ENCODE measurements at places on chromosomes 13 and 19. TPM values are rescaled to one million over a fixed set of nuclear protein-coding genes. Genes with fewer than 3 reads are reported as not detected.

TEKTIP1 gene
- polyA plus RNA-seq, result not detected

KLK14 gene
- polyA plus RNA-seq, result not detected

CYSLTR2 gene
- polyA plus RNA-seq, result not detected

GAPDHS gene
- polyA plus RNA-seq, result not detected

RDH8 gene
- polyA plus RNA-seq, result not detected

GPR12 gene
- not detected for polyA plus RNA-seq

CDKN2D gene
- 193 TPM for polyA plus RNA-seq

ATP12A gene
- not detected for polyA plus RNA-seq

UBE2L5 gene
- not detected for polyA plus RNA-seq

PHLDB3 gene
- 6.8 TPM for polyA plus RNA-seq

FBXO17 gene
- polyA plus RNA-seq, result not detected

MAP4K1 gene
- 250 TPM for polyA plus RNA-seq

ZNF528 gene
- 6.2 TPM for polyA plus RNA-seq

SLITRK5 gene
- polyA plus RNA-seq, result not detected

IGFL3 gene
- not detected for polyA plus RNA-seq

SIGLEC12 gene
- polyA plus RNA-seq, result 1.1 TPM

TMEM86B gene
- polyA plus RNA-seq, result 1.4 TPM

ZNF541 gene
- polyA plus RNA-seq, result not detected

IGFL1 gene
- polyA plus RNA-seq, result not detected

PSG5 gene
- polyA plus RNA-seq, result not detected

AMER2 gene
- not detected for polyA plus RNA-seq
